ENCODE measurements at places on chromosomes 11 and 22. TPM values are rescaled to one million over a fixed set of nuclear protein-coding genes. Genes with fewer than 3 reads are reported as not detected.

- DNase-seq = no peak
- no peak overlapping the region for H3K27ac ChIP-seq
- no peaks in the 10 kb centered on the region for H3K36me3 ChIP-seq
These were observed 57.8 kb upstream of the ZC3H12C start for GRCh38 chr11:110035357-110035756.

- no peak for DNase-seq
- no peaks in the 10 kb centered on the region for H3K27me3 ChIP-seq
- peak within 1 kb of the TSS; percentile 68 for H3K27ac ChIP-seq
- H3K4me1 ChIP-seq = no peaks in the 10 kb centered on the region
- peak within 1 kb of the TSS; percentile 62 for H3K4me3 ChIP-seq
These were observed at the start of gene TRIM22 for GRCh38 chr11:5689551-5689983. Gene TRIM22, plus strand, starts transcription at chr11:5689790. Its CDS starts 6,443 bp downstream, at chr11:5696233.

DNA sequence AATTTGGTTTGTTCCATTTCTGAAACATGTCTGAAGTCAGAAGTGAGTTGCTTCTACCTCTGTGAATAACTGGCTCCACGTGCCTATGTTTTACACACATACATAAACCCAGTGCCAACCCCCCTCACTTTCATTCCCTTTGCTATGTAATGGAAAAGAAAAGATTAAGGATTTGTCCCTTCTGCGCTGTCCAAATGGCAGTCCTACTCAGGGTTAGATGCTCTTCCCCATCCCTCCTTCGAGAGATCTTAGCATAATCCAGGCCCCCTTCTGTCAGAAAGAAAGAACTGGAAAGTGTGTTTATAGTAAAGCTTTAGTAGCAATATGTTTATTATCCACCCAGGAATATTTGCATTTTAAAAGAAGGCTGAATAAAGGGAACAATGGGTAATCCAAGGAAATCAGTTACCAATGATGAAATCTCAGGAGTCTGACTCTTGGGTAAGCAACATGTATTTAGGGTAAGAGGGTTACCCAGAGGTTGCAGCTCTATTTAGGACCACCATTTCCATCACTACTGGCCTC lies 3.1 kb upstream of the LAYN start:
- H3K4me3 ChIP-seq = no peak overlapping the region
- no peak for DNase-seq
- H3K4me1 ChIP-seq = peaks cover 8% of the 10 kb centered on the region
- H3K27ac ChIP-seq = no peak overlapping the region
- no peaks in the 10 kb centered on the region for H3K36me3 ChIP-seq

GRCh38 chr11:73029403-73029802 lies 112.7 kb downstream of the FCHSD2 start:
- DNase-seq = no peak
- no peak overlapping the region for H3K4me3 ChIP-seq
- H3K27me3 ChIP-seq = no peaks in the 10 kb centered on the region
- no peak overlapping the region for H3K27ac ChIP-seq
- H3K4me1 ChIP-seq = no peaks in the 10 kb centered on the region
- no peaks in the 10 kb centered on the region for H3K36me3 ChIP-seq

GRCh38 chr11:45142241-45143055 lies 4.0 kb upstream of the PRDM11 start:
- H3K4me3 ChIP-seq = no peak overlapping the region
- H3K27ac ChIP-seq = no peak overlapping the region
- H3K4me1 ChIP-seq = no peaks in the 10 kb centered on the region
- DNase-seq = no peak
- no peaks in the 10 kb centered on the region for H3K36me3 ChIP-seq
- H3K27me3 ChIP-seq = no peaks in the 10 kb centered on the region

- H3K4me3 ChIP-seq = no peak overlapping the region
- peak overlapping the region; percentile 34 for H3K27ac ChIP-seq
- H3K27me3 ChIP-seq = no peaks in the 10 kb centered on the region
These were observed 8.7 kb upstream of the MRPL23 start for GRCh38 chr11:1938343-1939005.

GRCh38 chr22:23837496-23837859 lies 1.3 kb downstream of the DERL3 start:
- peak overlapping the region; percentile 80 for H3K27ac ChIP-seq
- H3K4me3 ChIP-seq = no peak overlapping the region
- no peaks in the 10 kb centered on the region for H3K36me3 ChIP-seq

GRCh38 chr11:134489728-134490127 lies 77.7 kb upstream of the B3GAT1 start:
- DNase-seq = no peak
- H3K36me3 ChIP-seq = no peaks in the 10 kb centered on the region
- H3K27ac ChIP-seq = no peak overlapping the region
- no peaks in the 10 kb centered on the region for H3K27me3 ChIP-seq

DNA sequence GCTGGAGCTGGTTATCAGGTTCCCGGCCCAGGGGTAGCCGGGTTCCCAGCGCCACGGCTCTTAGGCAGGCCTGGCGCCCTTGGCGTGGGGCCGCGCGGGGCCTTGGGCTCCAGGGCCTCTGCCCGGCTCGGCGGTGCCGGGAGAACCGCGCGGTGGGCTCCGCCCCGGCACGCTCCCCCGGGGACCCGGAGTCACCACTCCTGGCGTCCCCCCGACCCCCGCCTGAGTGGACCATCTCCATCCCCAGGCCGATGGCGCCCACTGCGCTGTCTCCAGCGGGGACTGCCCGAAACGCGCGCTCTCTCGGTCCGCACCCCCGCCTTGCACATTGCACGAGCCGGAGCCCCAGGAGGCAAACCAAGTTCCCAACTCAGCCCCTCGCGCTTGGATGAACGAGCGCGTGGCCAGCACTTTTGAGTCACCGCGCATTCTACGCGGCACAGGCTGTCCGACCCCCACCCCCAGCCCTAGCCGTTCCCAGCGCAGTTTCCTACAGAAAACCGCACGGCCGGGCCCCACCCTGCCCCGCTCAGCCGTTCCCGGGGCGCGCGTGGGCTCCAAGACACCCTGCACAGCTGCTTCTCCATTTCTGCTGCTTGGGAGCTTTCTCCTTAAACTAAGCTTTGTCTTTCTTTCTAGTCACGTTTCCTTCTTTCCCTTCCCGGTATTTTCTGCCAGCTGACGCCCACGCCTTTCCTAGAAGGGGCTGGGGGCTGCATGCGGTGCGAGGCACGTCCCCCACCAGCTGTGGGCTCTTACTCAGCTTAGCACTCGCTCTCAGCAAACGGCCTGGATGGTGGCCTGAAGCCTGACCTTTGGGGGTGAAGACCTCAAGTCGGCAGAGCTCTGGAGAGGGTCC lies 650 bp upstream of the CHID1 start:
- DNase-seq = peak; percentile 64
- peak overlapping the region; percentile 72 for H3K4me3 ChIP-seq
- H3K27me3 ChIP-seq = no peaks in the 10 kb centered on the region
- H3K27ac ChIP-seq = peak overlapping the region; percentile 82
- no peaks in the 10 kb centered on the region for H3K36me3 ChIP-seq

DNA sequence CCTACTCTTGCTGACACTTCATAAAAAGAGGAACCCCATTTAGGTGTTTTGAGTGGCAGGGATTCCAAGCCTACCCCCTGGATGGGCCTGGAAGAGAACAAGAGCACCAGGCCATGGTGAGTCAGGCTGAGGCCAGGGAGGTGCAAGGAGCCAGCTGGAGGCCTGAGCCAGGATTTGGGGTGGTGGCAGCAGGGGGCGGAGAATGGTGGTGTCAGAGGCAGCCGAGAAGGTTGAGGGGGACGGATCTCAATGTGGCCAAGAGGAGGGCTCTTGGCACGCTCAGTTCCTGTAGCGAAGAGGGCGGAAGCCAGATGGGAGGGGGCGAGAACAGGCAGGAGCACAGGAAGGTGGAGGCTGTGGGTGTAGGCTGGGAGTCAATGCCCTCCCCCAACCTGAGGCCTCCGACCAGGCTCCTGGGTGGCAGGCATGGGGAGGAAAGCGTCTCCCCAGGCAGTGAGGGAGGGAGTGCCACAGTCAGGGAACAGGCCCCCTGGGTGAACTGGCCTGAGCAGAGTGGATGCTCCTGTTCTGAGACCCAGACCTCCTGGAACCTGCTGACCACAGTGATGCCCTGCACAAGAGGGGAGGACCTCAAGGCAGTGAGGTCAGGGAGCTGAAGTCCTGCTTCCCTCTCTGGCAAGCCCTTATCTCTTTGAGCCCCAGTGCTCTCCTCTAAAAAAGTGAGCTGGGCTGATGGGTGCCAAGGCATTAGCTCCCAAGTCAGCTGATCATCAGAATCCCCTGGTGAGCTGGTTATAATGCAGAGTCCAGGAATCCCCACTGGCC lies 13.9 kb downstream of the RTN4RL2 start:
- DNase-seq = no peak
- H3K27ac ChIP-seq = no peak overlapping the region
- H3K36me3 ChIP-seq = no peaks in the 10 kb centered on the region

DNA sequence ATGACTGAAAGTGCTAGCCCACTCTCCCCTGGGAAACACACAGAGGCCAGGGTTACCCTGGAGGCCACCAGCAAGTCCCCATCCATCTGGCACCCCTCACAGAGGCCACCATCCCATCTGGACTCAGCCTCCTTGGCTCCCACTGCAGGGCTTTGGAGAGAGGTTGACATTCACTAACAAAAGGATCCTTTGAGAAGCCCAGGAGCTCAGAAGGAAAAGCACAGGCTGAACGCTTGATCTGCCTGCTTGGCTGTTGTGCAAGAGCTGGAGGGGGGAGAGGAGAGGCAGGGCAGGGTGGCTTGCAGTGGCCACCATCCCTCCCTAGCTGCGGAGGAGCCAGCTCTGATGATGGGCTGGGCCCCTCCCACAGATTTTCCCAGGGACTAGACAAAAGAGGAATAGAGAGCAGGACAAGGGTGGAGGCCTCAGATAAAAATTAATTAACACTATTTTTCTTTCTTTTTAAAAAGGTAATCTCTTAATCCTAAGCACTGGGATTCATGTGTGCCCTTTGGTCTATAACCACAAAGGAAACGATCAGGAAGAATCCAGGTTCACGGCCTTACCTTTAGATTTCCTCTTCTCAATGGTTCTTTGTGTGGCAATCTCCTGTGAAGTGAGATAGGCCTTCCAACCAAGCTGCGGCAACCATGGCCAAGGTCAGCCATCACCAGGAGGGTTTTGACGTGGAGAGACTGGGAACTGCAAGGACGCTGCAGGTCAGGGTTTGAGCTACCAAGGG lies 154.7 kb downstream of the BARX2 start:
- no peak overlapping the region for H3K27ac ChIP-seq
- H3K36me3 ChIP-seq = no peaks in the 10 kb centered on the region
- DNase-seq = no peak
- no peaks in the 10 kb centered on the region for H3K4me1 ChIP-seq

DNA sequence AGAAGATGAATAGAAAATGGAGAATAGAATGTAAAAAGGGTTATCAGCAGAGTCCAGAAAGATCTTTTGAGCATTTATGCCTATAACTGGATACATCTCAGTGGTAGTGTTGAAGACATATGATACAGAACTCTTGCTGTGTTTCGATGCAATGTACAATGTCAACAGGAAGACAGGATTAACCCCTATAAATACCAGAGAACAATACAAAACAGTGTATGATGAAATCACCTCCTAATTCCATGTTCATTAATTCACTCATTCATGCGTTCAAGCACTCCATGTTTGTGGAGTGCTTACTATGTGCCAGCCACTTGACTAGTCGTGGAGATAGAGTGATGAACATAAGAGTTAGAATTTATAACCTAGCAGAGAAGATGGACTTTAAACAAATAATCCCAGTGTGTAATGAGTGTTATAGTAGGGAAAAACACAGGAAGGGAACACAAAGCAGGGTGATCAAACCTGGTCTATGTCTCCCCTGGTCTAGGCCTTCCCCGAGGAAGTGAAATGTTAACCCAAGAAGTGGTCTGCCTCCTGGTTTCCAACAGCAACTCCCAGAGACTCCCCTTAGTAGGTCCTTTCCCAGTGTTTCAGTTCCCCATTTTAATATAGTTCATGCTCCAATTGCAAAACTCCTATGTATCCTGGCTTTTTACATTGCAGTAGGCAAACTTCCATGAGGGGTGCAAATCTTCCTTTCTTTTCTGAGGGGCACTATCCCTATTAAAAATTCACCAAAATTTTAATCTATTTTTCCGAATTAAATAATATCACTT lies 9.1 kb upstream of the SESN3 start:
- H3K27ac ChIP-seq = no peak overlapping the region
- no peaks in the 10 kb centered on the region for H3K27me3 ChIP-seq
- no peaks in the 10 kb centered on the region for H3K36me3 ChIP-seq
- no peak overlapping the region for H3K4me3 ChIP-seq

- peaks cover 11% of the 10 kb centered on the region for H3K36me3 ChIP-seq
- peaks cover 13% of the 10 kb centered on the region for H3K4me1 ChIP-seq
- peak overlapping the region; percentile 85 for H3K4me3 ChIP-seq
- peak overlapping the region; percentile 92 for H3K27ac ChIP-seq
These were observed 1.6 kb downstream of the FADS1 start for GRCh38 chr11:61814958-61815789.

GRCh38 chr11:44223238-44223637 lies 86.7 kb downstream of the ALX4 start:
- H3K4me3 ChIP-seq = no peak overlapping the region
- H3K27me3 ChIP-seq = no peaks in the 10 kb centered on the region
- H3K4me1 ChIP-seq = no peaks in the 10 kb centered on the region

- peak overlapping the region; percentile 88 for H3K4me3 ChIP-seq
- H3K27ac ChIP-seq = peak overlapping the region; percentile 89
- DNase-seq = peak; percentile 64
- no peaks in the 10 kb centered on the region for H3K36me3 ChIP-seq
- no peaks in the 10 kb centered on the region for H3K27me3 ChIP-seq
These were observed 777 bp downstream of the LTO1 start for GRCh38 chr11:69674267-69674885.

GRCh38 chr11:45806937-45807791 lies 2.2 kb downstream of the SLC35C1 start:
- H3K36me3 ChIP-seq = peaks cover 25% of the 10 kb centered on the region
- no peaks in the 10 kb centered on the region for H3K27me3 ChIP-seq
- no peak overlapping the region for H3K27ac ChIP-seq
- peaks cover 30% of the 10 kb centered on the region for H3K4me1 ChIP-seq

- H3K36me3 ChIP-seq = no peaks in the 10 kb centered on the region
- peak overlapping the region; percentile 81 for H3K27ac ChIP-seq
- peaks cover 17% of the 10 kb centered on the region for H3K4me1 ChIP-seq
- DNase-seq = peak; percentile 86
- no peak overlapping the region for H3K4me3 ChIP-seq
- H3K27me3 ChIP-seq = no peaks in the 10 kb centered on the region
These were observed 25.0 kb downstream of the ARHGAP1 start for GRCh38 chr11:46675288-46675851.

DNA sequence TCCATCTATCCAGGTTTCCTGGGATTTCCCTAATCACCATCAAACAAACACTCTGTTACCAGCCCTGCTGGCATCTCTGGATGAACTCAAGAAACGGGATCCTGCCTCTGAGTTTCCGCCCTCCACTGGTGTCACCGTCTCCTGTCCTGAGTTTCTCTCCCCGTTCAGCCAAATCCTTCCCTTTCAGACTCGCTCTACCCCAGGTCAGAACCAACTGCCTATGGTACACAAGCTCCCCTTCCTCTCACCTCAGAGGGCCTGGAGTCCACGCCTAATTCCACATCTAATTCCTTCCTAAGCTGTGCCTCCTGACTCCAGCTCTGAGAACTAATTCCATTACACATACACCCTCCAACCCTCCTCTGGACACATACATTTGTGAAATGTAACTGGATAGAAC lies 96.1 kb downstream of the SHANK2 start:
- H3K4me3 ChIP-seq = no peak overlapping the region
- no peak overlapping the region for H3K27ac ChIP-seq
- DNase-seq = no peak
- H3K4me1 ChIP-seq = no peaks in the 10 kb centered on the region
- no peaks in the 10 kb centered on the region for H3K36me3 ChIP-seq

The MPZL3 gene
- 0.16 TPM for polyA plus RNA-seq

The AGBL2 gene
- not detected for polyA plus RNA-seq

The KCNQ1OT1 gene
- 0.16 TPM for polyA plus RNA-seq

The ZNF280B gene
- polyA plus RNA-seq = 0.23 TPM

The SBF1 gene
- 58.6 TPM for polyA plus RNA-seq

The TMEM121B gene
- polyA plus RNA-seq = 0.03 TPM

The LYVE1 gene
- polyA plus RNA-seq = 5.7 TPM

The CASP4 gene
- 6.9 TPM for polyA plus RNA-seq

The GGTLC2 gene
- polyA plus RNA-seq = not detected

The LRRC55 gene
- 0.05 TPM for polyA plus RNA-seq

Data from psoas muscle (tissue), 8 donors.